Activated CD4-positive, alpha-beta T cell treated with anti-CD3 and anti-CD28 coated beads for 1 hour (primary cell): ENCODE measurements at places on chromosomes 4 and X.

- DNase-seq, result no peak
These were observed 357.8 kb downstream of the MID1IP1 start for GRCh38 chrX:39158801-39159657.

GRCh38 chrX:131762802-131763234 is 218.9 kb downstream of the OR13H1 start:
- no peak for DNase-seq

GRCh38 chr4:183380901-183381300 is 58.7 kb upstream of the CLDN24 start:
- no peak for DNase-seq

- no peak for DNase-seq
These were observed 18.4 kb downstream of the UBE2K start for GRCh38 chr4:39716356-39716755.

DNA sequence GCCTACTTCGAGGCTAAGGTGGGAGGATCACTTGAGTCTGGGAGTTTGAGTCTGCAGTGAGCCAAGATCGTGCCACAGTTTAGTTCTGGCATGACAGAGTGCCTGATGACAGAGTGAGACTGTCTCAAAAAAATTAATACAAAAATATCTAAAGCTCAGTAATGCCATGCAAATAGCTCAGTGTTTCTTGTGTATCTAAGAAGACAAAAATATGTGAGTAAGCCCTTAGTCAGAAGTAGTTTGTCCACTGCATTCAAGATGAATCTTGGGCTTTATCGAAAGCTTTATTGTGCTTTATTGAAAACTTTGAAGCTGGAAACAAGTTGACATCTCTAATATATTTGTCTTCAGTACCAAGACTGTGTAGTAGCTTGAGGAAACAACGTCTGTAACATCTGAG is 115.9 kb downstream of the GPAT3 start:
- DNase-seq, result no peak

GRCh38 chrX:19672222-19672812 is 157.0 kb upstream of the MAP3K15 start:
- no peak for DNase-seq

GRCh38 chr4:7297374-7297773 is 105.0 kb downstream of the SORCS2 start:
- DNase-seq, result no peak

GRCh38 chr4:176614793-176615192 is 177.9 kb downstream of the VEGFC start:
- DNase-seq, result no peak

- DNase-seq, result no peak
These were observed 53.3 kb upstream of the NKAP start for GRCh38 chrX:119996600-119997524.

DNA sequence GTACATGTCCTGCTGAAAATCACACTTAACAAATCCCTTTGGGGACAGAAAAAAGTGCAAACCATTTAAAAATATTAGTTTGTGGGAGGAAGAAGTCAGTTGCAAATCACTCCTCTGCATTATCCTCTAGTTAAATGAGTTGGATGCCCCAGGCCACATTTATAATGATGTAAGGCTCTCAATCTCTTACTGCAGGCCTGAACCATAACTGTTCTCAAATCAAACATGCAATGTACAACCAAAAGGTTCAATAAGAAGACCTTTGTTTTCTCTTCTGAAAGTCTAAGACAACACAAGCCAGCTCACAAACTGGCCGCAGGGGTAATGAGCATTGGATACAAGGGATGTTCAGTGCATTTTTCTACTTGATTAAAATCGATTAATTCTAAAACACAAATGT is 39.7 kb downstream of the IGFBP7 start:
- DNase-seq, result no peak

DNA sequence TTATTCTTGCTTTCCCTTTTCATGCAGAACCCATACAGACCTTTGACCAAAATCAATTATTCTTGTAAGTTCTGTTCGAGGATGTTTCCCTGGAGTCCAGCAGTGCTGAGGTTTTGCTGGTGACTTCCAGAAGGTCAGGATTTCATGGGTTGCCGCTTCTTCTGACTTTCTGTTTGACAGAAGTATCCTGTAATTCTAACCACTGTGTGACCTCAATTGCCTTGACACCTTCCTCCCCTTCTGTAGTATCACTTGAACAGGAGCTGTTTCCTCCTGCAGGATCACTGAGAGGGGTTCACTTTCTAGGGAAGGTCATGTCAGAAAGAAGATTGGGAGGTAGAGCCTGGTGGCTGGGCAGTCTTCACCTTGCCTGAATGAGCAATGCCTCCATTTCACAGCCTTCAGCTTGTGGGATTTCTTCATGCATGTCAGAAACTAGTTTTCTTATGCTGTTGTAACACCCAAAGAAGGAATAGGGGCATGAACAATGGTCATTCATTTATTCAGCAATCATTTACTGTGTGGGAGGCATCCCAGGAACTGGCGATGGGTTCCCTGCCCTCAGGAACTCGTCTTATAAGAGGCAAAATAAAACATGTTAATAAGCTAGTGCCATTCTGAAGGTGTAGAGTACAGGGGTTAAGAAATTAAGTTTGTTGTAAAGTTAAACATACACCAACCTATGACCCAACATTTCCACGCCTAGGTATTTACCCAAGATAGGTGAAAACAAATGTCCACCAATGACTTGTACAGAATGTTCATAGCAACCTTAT is 205.9 kb downstream of the SOWAHB start:
- DNase-seq, result no peak

DNA sequence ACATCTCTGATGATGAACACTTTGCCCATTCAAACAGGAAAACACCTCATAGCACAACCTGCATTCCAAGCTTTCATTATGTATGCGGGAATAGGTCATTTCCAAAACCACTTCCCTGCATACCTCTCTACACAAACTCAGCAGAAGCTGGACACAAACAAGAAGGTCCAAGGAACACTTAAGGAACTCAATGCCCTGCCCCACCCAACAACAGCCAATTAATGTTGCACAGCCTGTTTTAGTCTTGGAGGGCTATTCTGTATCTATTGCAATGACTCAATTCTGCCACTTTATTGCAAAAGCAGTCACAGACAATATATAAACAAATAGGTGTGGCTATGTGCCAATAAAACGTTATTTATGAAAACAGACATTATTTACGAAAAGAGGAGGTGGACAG is 16.7 kb downstream of the OPHN1 start:
- no peak for DNase-seq

- DNase-seq, result no peak
These were observed at the start of gene FAT4 for GRCh38 chr4:125314676-125315575. Gene FAT4, plus strand, starts transcription at chr4:125314955. Its CDS starts 1,457 bp downstream, at chr4:125316412.

- DNase-seq, result no peak
These were observed 63.6 kb upstream of the NRK start for GRCh38 chrX:105758754-105759153.
